ENCODE measurements at places on chromosomes 4 and X.

DNA sequence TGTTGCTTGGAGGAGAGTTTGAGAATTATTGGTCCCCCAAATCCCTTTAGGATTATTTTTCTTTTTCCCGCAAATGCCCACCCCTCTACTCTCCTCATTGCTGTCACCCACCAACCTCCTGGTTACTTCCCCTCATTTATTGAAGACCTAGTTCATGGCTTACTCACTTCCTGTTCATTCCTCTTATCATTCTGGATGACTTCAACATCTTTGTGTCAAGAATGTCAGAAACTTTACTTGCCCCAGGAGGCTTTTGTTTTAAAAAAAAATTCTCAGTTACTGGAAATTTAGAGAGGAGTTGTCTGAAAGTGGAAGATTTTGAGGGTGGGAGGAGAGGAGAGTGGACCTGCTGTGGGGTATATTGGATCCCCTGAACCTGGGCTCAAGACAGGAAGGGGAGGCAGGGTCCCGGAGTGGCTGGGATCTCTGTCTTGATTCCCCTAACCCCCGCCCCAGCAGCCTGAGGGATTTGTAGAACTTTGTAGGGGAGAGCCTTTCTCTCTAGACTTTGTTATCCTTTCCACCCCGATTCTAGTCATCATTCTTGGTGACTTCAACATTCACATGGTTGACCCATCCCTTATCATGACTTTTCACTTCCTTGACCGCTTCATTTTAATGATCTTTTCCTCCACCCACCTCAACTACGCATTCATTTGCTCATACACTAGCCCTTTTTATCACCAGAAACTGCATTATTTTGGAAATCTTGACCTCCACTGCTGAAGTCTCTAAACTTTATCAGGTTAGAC, 69.9 kb upstream of the ESX1 start:
- no peak for DNase-seq

DNA sequence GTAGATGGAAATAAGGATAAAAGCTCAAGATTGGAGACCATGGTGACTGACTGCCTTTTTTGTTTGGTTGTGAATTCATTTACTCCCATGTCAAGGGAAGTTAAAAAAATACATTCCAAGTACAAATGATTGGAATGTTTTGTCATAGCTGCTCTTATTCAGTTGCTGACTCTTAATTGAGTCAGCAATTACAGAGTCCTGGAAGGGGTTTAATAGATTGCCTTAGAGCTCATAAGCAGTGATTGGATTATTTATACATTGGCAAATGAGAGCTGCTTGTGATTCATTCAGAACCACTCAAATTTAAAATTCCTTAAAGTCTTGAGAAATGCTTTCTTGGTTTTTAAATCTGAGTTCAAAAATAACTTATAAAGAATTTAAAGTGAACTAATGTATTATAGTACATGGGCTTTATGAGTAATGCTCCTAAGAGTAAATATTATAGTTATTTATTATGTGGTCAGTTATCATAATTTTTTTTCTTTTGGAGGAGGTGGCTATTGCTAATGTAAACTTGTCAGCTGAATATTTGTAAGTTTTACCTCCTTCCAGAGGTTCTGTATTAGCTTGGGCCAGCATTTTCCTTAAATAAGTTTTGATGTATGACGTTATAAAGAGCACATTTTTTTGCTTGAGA, 13.6 kb downstream of the JADE1 start:
- DNase-seq = no peak

GRCh38 chr4:39700554-39700953, 2.6 kb downstream of the UBE2K start:
- no peak for DNase-seq

GRCh38 chrX:20623448-20623847, 356.7 kb upstream of the RPS6KA3 start:
- no peak for DNase-seq

GRCh38 chr4:25810461-25811373, 52.1 kb downstream of the SEL1L3 start:
- no peak for DNase-seq

- DNase-seq = no peak
Observed at GRCh38 chrX:104325213-104325585, 70.5 kb upstream of the ESX1 start.

DNA sequence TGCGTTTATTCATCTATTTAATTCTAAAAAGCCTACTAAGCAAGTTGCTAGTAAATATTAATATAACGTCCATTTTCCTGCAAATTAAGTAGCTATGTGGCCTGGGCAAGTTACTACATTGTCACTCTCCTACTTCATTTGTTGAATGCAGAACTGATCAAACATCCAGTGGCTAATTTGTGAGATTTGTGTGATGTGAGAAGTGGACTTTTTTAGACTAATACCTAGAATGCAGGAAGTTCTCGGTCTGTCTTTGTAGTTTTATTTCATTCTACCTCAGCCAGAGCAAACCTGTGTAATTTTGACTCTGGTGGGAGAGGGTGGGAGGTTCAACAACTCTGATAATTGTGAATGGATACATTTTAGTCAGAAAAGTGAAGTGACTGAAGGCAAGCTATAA, 840 bp downstream of the GUF1 start:
- no peak for DNase-seq

DNA sequence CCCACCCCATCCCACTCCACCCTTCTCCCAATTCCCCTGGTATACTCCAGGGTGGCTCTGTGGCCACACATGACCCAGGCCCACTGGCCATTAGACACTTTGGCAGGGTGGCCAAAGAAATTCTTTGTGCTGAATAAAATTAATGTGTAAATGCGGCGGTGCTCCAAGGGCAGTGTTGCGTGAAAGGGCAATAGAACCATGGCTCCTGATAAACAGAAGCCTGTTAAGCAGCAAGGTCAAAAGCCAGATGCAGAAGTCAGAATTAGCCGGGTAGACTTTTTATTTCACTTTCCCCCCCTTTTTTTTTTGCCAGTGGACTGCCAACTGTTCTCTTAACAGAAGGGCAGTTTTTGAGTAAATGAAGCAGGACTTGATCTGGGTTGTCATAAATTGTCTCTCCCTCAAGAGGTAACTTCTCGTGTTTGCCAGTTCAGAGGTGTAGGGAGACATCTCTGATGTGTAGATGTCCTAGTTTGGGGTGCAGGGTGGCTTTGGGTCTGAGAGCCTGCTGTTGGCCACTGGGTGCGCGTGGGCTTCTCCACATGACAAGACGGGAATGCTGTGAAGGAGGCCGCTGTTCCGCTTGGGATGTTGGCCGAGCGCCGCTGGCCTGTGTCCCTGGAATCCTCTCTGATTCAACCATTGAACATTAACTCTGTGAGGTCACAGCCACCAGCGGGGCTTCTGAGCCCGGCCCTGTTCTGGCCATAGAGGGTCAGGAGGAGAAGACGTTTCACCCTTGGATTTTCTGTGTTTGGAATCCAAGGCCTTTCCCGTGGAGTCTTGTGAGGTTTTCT, 139.5 kb downstream of the TBL1X start:
- DNase-seq = no peak

- DNase-seq = no peak
Observed at GRCh38 chr4:5797866-5798265, 86.9 kb downstream of the EVC start.

- no peak for DNase-seq
Observed at GRCh38 chr4:120524237-120524636, 398.3 kb downstream of the PRDM5 start.

DNA sequence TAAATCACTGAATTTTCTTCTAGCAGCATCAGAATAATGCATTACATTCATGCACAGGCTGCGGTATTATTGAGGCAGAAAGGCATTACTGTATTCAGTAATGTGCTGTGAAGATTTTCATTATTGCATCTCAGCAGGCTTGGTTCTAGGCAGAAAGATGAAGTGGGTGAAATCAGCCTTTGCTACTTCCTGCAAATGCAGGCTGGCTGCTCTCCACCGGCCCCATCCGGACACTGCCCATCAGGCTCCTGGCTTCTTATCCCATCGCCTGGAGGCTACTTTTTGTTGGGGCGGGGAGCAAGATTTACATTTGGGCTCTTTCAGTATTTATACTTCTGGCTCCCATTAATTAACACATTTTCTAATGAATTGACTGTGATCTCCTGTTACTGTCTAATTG, 117.8 kb downstream of the FRAS1 start:
- no peak for DNase-seq

DNA sequence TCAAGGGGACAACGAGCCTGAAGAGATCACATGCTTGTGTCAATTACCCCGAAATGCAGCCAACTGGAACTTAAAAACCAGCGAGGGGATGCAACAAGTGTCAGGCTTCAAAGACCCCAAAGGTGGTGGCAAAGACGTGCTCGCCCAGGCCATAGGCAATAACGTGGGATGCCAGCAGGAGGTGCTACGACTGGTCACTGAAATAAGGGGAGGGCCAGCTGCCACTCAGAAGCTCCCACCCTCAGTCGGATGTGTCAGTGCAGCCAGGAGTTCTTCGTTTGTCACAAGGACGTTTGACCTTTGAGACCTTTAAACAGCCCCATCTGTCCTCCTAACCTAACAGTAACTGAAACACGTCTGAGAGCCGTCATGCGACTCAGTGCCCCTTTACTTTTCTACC, 556.8 kb upstream of the PCDH10 start:
- DNase-seq = no peak

DNA sequence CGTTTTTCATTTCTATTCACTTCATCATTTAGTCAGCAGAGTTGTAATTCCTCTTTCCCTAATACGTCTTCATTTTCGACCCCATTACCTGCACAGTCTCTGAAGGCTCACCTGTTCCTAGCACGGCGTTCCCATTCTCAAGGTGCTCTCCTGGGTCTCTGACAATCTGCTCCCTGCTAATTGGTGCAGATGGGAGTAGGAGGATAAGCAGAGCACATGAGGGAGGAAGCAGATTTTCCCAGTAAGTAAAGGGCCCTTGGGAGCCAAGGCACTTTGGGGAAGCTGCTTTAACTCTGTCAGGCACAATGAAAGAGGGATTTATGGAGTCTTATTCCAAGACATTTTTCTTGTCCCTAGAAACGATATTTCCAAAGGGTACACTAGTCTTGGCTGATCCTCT, 466.4 kb downstream of the STIM2 start:
- DNase-seq = no peak

GRCh38 chr4:54104907-54105306, 4.9 kb downstream of the GSX2 start:
- DNase-seq = no peak

DNA sequence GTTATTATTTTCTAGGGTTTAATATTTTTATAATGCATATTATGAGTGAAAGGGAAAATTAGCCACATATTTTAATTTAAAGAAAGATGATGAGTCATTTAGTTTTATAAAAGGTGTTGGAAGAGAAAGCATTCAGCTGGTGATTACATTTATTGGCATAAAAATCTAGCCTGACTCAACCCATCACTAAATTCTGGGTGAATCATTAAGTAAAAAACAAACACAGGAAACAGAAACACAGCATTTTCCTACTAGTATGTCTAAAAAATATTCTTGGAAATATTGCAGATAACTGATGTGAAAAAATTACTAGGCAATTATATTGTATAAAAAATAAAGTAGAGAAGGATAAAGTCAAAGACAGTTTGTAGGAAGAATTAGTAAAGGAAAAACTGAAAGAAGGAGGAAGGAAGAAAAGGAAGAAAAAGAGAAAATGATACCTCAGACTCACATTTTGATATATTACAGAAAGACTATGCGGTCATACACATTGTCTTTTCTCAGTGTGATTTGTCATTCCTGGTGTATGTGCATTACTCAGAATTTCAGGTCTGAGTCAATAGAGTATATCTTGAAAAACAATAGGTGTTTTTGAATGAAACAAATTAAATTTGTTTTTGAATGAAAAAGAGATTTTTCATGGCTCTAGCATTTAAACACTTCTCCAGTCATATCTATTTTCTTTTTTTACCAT, 48.0 kb upstream of the SPOCK3 start:
- no peak for DNase-seq

GRCh38 chr4:61782133-61782532, 582.0 kb downstream of the ADGRL3 start:
- no peak for DNase-seq

GRCh38 chr4:133081246-133081645, 67.8 kb upstream of the PCDH10 start:
- DNase-seq = no peak

GRCh38 chrX:53319614-53320542, 38.5 kb upstream of the IQSEC2 start:
- no peak for DNase-seq

GRCh38 chr4:139085141-139085540, 69.6 kb downstream of the NOCT start:
- DNase-seq = no peak

DNA sequence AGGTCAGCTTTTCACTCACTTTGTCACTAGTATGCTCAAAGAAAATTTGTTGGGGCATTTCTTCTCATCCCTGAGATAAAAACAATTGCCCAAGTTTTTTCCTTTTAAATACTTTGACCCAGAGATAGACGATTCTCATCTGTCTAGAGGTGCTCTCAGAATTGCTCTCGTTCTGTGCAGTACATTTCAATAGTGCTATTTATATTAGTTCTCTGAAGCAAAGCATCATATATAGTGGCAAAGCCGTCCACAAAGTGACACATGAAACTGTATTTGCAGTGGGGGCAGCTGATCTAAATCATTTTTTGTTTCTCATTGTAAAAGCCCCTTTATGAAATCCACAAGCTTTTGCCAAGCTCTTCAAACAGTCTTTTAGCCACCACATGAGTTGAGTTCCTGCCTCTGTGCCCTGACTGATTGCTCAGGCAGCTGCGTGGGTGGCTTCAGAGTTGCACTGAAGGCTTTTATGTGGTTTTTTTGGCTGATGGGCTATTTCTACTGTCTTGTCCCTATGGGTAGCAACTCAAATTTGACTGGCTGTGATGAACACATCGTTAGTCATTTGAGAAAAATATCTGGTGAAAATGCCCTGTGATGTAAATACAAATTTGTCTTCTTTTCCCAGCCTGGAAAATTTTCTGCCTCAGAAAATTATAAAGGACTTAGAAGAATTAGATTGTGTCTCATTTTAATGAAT, 119.1 kb upstream of the OTUD4 start:
- no peak for DNase-seq

DNA sequence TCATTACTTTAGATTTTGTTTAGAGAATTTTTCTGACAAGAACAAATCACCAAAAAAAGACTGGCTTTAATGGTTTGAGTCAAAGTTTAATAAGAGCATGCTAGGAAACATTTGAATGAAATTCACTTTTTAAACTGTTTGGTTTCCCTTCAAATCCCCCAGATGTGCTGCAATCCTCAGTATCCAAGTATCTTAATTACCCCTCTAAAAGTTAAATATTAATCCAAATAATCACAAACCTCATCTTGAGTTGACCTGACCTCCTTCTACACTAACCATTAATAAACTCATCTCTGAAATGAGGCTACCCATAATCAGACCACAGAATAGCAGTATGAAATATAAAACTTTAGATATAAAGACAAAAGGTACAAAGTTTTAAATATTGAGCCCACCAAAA, 10.1 kb downstream of the DHX15 start:
- no peak for DNase-seq
